ENCODE measurements at places on chromosomes 2 and 18.

DNA sequence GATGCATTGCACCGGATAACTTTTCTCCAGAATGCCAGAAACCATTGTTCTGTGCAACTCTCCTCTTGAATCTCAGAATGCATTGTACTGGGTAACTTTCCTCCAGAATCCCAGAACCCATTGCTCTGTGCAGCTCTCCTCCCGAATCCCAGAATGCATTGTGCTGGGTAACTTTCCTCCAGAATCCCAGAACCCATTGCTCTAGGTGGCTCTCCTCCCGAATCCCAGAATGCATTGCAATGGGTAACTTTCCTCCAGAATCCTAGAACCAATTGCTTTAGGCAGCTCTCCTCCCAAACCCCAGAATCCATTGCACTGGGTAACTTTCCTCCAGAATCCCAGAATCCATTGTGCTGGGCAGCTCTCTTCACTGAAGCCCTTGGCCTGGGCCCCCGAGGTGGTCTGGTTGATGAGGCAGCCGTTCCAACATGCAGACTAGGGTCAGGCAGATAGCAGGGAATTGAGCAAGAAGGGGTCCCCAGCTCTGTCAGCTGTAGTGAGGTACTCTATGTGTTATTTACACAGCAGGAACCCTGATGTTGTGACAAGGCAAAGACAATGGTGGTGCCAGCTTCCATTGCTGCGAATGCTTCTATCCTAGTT, 9.4 kb downstream of the FOSL2 start:
- DNase-seq: no peak

GRCh38 chr2:20314562-20315501, 35.8 kb downstream of the PUM2 start:
- no peak for DNase-seq

GRCh38 chr2:174059178-174059883, 94.2 kb upstream of the SP3 start:
- DNase-seq: no peak

- DNase-seq: no peak
These were observed 16.7 kb upstream of the GTF2A1L start for GRCh38 chr2:48600917-48601316.

DNA sequence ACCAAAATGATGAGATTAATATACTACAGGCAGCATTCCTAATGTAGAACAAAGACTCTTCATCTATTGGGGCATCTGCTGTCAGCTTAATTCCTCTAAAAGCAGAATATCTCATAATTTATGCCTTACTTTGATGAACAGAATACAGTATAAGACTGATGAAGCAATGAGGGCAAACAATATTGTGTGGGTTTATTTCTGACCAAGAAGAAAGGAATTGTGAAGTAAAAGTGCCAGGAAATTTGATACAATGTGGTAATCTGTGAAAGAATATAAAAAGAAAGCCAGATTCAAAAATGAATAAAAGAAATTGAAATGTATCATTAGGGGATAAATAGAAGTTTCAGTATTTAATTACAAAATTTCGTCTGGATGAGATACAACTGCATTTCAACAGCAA, 78.8 kb upstream of the TTC21B start:
- DNase-seq: no peak
